Activated naive CD4-positive, alpha-beta T cell treated with anti-CD3 and anti-CD28 coated beads for 36 hours (primary cell): ENCODE measurements at places on chromosomes 6 and 20. TPM values are rescaled to one million over a fixed set of nuclear protein-coding genes. Genes with fewer than 3 reads are reported as not detected.

The PRSS16 gene
- total RNA-seq, result 1.4 TPM

The GCLC gene
- total RNA-seq, result 13.9 TPM

The NHSL1 gene
- total RNA-seq, result 0.64 TPM

The LKAAEAR1 gene
- total RNA-seq, result 0.62 TPM
